Spleen (tissue), 13 donors: ENCODE measurements at places on chromosomes 5 and 9.
A peak's percentile ranks its signal among the peaks of the same experiment; 100 is the strongest.

DNA sequence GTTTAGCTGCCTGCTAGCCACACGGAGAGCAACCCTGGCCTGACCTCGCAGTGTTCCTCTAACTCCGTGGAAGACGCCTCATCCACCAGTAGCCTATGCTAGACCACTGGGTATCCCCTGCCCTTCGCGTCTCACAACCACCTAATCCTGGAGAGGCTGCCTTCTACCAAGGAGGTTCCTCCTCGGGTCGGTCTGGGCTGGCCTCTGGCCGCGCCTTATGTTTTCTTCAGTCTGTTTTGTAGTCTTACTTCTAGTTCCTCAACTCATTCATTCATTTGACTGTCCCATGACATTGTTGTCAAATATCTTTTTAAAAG is 1.6 kb upstream of the TPM2 start:
- no peak for DNase-seq
- H3K36me3 ChIP-seq = peaks cover 8% of the 10 kb centered on the region
- peak overlapping the region; percentile 84 for H3K27ac ChIP-seq
- peak overlapping the region; percentile 71 for H3K4me3 ChIP-seq

GRCh38 chr5:1974081-1974480 is 91.4 kb upstream of the IRX4 start:
- no peaks in the 10 kb centered on the region for H3K36me3 ChIP-seq
- H3K4me3 ChIP-seq = no peak overlapping the region
- no peak overlapping the region for H3K27ac ChIP-seq
- DNase-seq = no peak
- no peaks in the 10 kb centered on the region for H3K27me3 ChIP-seq

GRCh38 chr9:113648586-113648985 is 185.1 kb downstream of the RGS3 start:
- H3K27ac ChIP-seq = no peak overlapping the region
- H3K36me3 ChIP-seq = no peaks in the 10 kb centered on the region
- H3K4me3 ChIP-seq = no peak overlapping the region
- H3K4me1 ChIP-seq = peaks cover 7% of the 10 kb centered on the region
- DNase-seq = no peak

DNA sequence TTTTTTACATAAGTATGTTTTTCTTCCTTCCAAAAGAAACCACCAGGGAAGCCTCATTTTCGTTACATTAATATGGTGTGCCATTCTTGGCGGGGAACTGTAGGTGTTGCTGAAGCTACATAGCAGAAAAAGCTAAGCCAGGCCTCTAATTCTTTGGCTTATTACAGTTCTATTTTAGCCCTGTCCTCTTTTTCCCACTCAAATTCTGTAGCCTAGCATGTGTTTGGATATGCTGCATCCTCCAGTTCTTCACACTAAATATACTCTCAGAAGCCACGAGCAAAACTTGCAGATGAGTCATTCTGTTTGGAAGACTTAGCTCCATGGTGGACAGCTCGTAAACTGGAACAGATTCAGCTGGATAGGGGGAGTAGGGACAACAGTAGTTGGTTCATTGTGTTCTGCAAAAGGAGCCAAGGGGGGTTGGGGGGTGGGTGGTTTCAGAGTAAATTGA is 369.4 kb downstream of the TMEM161B start:
- no peak for DNase-seq
- no peaks in the 10 kb centered on the region for H3K4me1 ChIP-seq
- no peak overlapping the region for H3K4me3 ChIP-seq
- no peaks in the 10 kb centered on the region for H3K36me3 ChIP-seq

- H3K4me1 ChIP-seq = peaks cover 2% of the 10 kb centered on the region
- no peaks in the 10 kb centered on the region for H3K27me3 ChIP-seq
- no peak for DNase-seq
- H3K27ac ChIP-seq = no peak overlapping the region
- no peak overlapping the region for H3K4me3 ChIP-seq
- H3K36me3 ChIP-seq = peaks cover 5% of the 10 kb centered on the region
Observed at GRCh38 chr9:136002881-136003280, 41.7 kb upstream of the UBAC1 start.

- H3K4me1 ChIP-seq = peaks cover 38% of the 10 kb centered on the region
- H3K27ac ChIP-seq = no peak overlapping the region
- no peaks in the 10 kb centered on the region for H3K36me3 ChIP-seq
Observed at GRCh38 chr9:134243778-134244467, 79.6 kb upstream of the RNU6ATAC start.

GRCh38 chr9:136655536-136656182 is 7.1 kb upstream of the EGFL7 start:
- peaks cover 18% of the 10 kb centered on the region for H3K4me1 ChIP-seq
- H3K4me3 ChIP-seq = peak overlapping the region; percentile 81
- H3K27ac ChIP-seq = peak overlapping the region; percentile 84
- no peaks in the 10 kb centered on the region for H3K36me3 ChIP-seq

- H3K4me1 ChIP-seq = peaks cover 56% of the 10 kb centered on the region
- DNase-seq = no peak
- H3K36me3 ChIP-seq = peaks cover 14% of the 10 kb centered on the region
- peak overlapping the region; percentile 77 for H3K27ac ChIP-seq
- H3K4me3 ChIP-seq = no peak overlapping the region
- H3K27me3 ChIP-seq = no peaks in the 10 kb centered on the region
Observed at GRCh38 chr9:110140276-110140675, 67.7 kb downstream of the C9orf152 start.

DNA sequence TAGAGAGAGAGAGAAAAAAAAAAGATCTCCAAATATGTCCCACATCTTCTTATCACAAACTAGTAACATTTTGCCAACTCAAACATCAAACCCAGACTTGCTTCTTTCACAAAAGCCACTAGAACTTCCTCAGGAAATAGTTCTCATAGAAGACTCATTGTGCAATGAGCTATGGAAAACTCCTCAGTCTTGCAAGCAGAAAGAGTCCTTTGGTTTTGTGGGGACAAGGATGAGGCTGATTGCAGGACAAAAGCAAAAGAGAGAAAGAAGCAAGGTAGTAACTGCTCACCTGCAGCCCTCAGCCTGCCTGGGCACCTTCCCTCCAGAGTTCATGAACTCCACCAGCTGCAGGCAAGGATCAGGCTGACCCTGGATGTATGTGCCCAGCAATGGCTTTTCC is 399.0 kb downstream of the IRX1 start:
- no peaks in the 10 kb centered on the region for H3K27me3 ChIP-seq
- DNase-seq = no peak
- H3K4me1 ChIP-seq = no peaks in the 10 kb centered on the region
- H3K36me3 ChIP-seq = no peaks in the 10 kb centered on the region
- no peak overlapping the region for H3K4me3 ChIP-seq
- H3K27ac ChIP-seq = no peak overlapping the region

- no peaks in the 10 kb centered on the region for H3K27me3 ChIP-seq
- no peak overlapping the region for H3K27ac ChIP-seq
- no peak for DNase-seq
- no peaks in the 10 kb centered on the region for H3K36me3 ChIP-seq
- no peaks in the 10 kb centered on the region for H3K4me1 ChIP-seq
Observed at GRCh38 chr9:94794476-94795167, 68.1 kb downstream of the AOPEP start.

DNA sequence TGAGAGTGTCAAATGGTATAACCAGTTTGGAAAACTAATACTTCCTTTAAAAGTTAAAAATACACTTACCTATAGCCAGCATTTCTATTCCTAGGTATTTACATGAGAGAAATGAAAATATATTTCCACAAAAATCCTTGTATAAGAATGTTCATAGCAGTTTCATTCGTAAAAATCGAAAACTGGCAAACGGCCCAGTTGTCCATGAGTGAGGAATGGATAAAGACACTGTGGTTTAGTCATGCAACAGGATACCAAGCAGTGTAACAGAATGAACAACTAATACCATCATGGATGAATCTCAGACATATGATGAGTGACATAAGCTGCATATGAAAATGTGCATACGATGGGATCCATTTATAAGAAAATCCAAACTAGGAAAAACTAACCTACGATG is 136.7 kb downstream of the MACROH2A1 start:
- DNase-seq = no peak
- H3K27me3 ChIP-seq = no peaks in the 10 kb centered on the region
- H3K27ac ChIP-seq = no peak overlapping the region
- no peaks in the 10 kb centered on the region for H3K4me1 ChIP-seq

- no peaks in the 10 kb centered on the region for H3K27me3 ChIP-seq
- peak within 1 kb of the TSS; percentile 64 for H3K27ac ChIP-seq
- peaks cover 24% of the 10 kb centered on the region for H3K4me1 ChIP-seq
Observed at GRCh38 chr5:149063017-149063687, at the start of gene SH3TC2. Gene SH3TC2, minus strand, starts transcription at chr5:149063062. Its CDS starts 40 bp downstream, at chr5:149063022.

GRCh38 chr9:33815781-33816180 is 1.2 kb upstream of the UBE2R2 start:
- H3K27me3 ChIP-seq = no peaks in the 10 kb centered on the region
- H3K4me1 ChIP-seq = peaks cover 57% of the 10 kb centered on the region
- no peak for DNase-seq
- H3K36me3 ChIP-seq = no peaks in the 10 kb centered on the region
- peak overlapping the region; percentile 98 for H3K27ac ChIP-seq

GRCh38 chr9:113513536-113513935 is 50.0 kb downstream of the RGS3 start:
- no peaks in the 10 kb centered on the region for H3K27me3 ChIP-seq
- H3K27ac ChIP-seq = no peak overlapping the region
- H3K36me3 ChIP-seq = no peaks in the 10 kb centered on the region

DNA sequence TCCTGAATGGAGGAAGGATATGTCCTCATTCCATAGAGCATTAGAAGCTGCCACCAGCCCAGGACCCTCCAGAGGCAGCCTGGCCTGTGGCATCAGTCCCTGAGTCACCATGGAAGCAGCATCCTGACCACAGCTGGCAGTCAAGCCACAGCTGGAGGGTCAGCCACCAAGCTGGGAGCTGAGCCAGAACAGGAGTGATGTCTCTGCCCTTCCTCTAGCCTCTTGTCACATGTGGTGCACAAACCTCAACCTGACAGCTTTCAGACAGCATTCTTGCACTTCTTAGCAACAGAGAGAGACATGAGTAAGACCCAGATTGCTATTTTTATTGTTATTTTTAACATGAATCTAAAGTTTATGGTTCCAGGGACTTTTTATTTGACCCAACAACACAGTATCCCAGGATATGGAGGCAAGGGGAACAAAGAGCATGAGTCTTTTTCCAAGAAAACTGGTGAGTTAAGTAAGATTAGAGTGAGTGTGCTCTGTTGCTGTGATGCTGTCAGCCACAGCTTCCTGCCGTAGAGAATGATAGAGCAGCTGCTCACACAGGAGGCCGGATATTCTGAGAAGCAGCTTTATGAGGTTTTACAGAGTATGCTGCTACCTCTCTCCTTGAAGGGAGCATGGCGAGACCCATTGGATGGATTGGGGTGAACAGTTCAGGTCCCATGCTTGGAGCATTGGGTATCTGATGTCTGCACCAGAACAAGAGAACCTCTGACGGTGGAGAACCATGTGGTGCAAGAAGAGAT is 13.0 kb upstream of the CYFIP2 start:
- no peaks in the 10 kb centered on the region for H3K27me3 ChIP-seq
- peak overlapping the region; percentile 78 for H3K27ac ChIP-seq
- H3K4me3 ChIP-seq = no peak overlapping the region
- peaks cover 18% of the 10 kb centered on the region for H3K4me1 ChIP-seq

GRCh38 chr9:134041649-134041962 is 16.3 kb downstream of the BRD3OS start:
- H3K36me3 ChIP-seq = peaks cover 66% of the 10 kb centered on the region
- H3K4me1 ChIP-seq = no peaks in the 10 kb centered on the region
- H3K27ac ChIP-seq = no peak overlapping the region
- H3K4me3 ChIP-seq = no peak overlapping the region
- no peaks in the 10 kb centered on the region for H3K27me3 ChIP-seq

DNA sequence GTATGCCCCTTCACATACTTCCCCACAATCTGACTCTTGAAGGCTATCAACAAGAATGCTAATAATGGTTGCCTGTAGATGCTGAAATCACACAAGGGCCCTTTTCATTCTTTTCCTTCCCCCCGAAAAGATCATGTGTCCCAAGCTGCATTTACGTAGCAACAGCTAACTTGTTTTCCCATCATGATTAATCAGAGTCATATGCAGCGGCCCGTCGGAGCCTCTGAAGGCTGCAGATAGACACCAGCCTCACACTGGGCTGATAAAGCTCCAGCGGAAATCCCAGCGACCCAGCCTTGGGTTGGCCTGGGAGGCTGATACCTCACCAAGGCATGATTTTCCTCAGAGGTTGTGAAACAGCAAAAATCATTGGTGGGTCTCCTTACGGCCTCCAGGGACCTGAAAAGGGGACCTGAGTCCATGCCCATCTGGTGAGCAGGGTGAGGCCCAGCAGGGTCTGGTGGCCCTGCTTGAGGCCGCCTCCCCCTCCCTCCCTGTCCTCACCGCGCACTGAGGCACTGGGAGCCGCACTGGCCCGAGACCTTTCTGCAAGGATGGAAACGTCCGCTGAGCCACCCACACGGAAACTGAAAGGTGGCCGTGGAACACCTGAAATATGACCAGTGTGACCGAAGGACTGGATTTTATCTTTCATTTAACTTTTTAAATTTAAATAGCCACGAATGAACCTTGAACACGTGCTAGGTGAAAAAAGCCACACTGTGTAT is 114.2 kb upstream of the PHYKPL start:
- no peaks in the 10 kb centered on the region for H3K27me3 ChIP-seq
- H3K4me3 ChIP-seq = no peak overlapping the region
- H3K4me1 ChIP-seq = peaks cover 6% of the 10 kb centered on the region
- no peak overlapping the region for H3K27ac ChIP-seq
- H3K36me3 ChIP-seq = no peaks in the 10 kb centered on the region
- peak; percentile 63 for DNase-seq

DNA sequence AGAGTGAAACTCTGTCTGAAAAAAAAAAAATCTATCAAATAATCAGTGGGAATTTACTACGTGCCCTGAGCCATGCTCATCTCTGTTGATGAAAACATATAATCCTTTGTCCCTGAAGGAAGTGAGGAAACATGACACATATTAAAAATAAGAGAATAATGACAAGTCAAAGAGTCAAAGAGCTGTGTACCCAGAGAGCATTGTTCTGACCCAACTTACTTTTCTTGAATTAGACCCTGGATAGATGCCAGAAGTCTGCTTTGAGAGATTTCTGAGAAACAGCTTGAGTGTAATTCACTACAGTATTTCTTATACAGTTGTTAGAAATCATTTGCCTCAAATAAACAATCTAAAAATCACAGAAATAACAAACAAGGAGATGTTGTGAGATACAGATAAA is 490.0 kb upstream of the PIK3R1 start:
- DNase-seq = no peak
- H3K27me3 ChIP-seq = no peaks in the 10 kb centered on the region
